PC-9 (cell line): ENCODE measurements at places on chromosomes 2 and 18.

DNA sequence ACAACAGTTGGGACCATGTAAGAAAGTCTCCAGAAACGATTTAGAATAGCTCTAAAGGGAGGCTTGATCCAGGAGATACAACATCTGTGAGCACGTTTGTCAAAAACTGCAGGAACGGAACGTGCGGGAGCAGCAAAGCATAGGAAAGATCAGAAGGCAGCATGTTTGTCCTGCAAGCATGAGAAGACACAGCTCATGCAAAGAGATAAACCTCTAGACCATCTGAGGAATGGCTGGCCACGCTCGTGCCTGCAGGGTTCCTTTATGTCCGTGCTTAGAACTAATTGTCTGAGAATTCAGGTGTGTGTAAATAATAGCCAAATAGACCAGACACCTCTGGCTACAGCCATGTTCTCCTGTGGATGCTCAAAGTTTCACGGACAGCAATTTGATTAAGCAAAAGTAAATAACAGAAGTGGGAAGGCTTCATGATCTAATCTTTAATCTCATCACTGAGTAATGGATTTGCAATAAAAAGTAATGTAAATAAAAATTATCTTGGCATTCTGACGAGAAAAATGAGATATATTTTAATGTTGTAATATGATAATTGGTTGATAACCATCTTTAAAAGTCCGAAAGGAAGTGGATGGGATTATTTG is 534.8 kb upstream of the CDH7 start:
- no peak for DNase-seq

- DNase-seq, result no peak
Observed at GRCh38 chr2:240528406-240529040, 29.3 kb downstream of the ANKMY1 start.

GRCh38 chr18:21459706-21460286 is 140.7 kb downstream of the ESCO1 start:
- no peak for DNase-seq

DNA sequence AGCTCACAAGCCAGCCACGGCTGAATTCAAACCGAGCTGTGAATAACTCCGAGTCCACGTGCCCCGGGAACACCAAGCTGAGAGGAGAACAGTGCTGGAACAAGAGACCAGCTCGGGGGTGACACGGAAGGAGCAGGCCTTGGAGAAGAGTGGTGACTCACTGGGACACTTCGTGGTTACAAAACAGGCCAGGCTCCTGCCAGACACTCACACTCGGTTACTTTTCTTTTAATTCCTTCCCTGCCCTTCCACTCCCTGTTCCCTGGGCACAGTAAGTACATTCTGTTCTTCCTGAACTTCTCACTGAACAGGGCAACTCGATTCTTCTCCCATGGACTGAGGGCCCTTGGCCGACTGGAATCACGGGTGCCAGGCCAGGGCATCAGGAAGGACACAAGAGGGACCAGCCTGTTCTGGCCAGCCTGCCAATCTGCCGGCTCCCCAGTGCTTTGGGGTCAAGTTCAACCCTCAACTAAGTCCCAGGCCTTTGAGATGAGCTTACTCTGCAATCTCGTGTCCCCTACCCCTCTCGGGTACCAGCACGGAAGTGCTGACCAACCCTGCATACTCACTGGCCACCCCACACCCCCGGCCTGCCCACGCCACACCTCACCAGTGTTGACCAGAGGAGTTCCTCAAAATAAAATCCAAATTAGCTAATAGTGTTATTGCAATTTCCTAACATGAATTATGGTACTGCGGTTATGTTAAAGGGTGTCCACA is 87.5 kb downstream of the TFCP2L1 start:
- DNase-seq, result peak; percentile 82

GRCh38 chr2:169933124-169933711 is 106.0 kb downstream of the UBR3 start:
- DNase-seq, result no peak

GRCh38 chr18:26004832-26005231 is 85.6 kb downstream of the SS18 start:
- no peak for DNase-seq

- no peak for DNase-seq
Observed at GRCh38 chr2:96866149-96866548, 3.7 kb downstream of the SEMA4C start.

- DNase-seq, result no peak
Observed at GRCh38 chr2:120204417-120204816, 18.8 kb downstream of the TMEM185B start.

DNA sequence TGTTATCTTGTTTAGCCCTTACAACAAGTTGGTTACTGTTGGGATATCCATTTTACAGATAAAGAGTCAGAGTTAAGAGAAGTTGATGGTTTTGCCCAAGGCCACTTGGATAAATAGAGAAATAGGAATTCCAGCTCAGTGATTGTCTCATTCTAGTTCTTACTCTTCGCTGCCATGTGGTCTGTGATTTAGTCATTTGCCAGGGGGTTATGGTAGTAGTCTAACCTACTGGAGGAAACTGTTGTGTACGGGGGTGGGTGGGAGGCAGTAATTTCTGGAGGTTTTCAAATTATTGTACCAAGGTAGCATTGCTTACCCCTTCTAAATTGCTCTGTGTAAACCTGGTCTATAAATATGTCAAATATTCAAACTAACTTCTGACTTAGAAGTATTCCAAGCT is 110.4 kb downstream of the MAP2 start:
- no peak for DNase-seq

GRCh38 chr2:164737612-164738081 is 104.0 kb downstream of the COBLL1 start:
- no peak for DNase-seq

DNA sequence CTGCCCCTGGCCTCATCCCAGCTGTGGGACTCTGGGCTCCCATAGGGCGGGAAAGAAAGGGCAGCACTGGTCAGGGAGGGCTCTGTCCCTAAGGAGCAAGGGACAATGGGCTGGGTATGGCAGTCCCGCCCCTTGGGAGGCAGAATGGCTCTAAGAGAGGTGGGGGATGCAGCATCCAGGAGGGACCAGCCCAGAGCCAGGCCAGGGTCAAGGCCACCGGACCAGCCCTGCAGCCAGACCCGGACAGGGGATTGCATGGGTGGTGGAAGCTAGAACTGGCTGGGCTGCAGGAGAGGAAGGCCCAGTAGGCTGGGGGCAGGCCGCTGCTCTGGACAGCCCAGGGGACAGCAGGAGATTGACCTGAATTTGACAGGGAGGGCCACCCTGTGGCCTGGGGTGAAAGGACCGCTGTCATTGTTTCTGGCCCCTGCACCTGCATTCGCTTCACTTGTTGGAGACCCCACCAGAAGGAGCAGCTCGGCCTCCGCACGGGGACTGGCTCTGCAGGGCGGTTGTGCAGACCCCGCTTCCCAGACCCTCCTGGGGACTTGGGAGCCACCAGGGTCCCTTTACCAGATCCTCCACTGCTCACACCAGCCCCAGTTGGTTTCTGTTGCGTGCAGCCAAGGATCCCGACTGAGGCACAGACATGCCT is 14.6 kb downstream of the RAMP1 start:
- DNase-seq, result no peak

DNA sequence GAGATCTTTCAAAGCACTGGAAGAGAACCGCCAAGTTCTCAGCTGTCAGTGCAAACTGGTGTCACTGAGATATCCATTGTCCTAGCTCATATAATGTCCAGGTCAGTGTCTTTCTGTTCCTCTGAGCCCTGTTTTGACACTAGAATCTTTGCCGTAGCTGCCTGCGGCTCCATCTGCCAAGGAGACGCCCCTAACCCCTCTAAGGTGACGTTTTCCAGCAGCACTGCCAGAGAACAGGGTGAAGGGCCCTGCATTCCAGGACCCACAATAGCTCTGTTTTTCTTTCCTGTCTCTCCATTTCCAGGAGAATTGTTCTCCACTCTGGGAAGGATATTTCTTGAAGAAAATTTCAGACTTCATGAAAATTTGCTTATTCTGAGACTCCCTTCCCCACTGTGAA is 181.7 kb upstream of the SLC39A10 start:
- no peak for DNase-seq

DNA sequence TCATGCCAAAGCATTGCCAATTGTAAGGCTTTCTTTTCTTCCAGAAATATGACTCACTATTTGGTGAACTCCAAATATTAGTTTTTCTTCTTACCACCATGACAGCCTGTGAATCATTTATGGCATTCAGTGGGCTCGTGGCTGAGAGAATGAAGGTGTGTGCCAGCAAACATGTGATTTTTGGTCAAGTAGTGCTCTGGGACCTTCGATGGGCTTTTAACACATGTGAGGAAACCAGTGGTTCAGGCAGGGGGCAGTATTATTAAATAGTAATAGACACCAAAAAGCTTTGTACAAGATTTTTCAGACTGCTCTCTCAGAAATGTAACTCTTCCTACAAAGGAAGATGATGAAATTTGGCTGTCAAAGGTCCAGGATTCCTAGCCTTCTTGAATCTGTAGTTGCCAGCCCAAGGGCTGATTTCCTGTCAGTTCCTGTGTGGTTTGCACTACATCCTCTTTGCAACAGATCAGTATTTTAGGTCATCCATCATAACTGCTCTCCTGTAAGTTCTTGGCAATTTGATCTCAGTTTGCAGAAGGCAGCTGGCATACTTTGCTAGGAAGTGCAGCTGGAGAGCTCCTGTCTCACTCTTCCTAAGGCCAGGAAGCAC is 64.3 kb downstream of the BABAM2 start:
- peak; percentile 96 for DNase-seq

DNA sequence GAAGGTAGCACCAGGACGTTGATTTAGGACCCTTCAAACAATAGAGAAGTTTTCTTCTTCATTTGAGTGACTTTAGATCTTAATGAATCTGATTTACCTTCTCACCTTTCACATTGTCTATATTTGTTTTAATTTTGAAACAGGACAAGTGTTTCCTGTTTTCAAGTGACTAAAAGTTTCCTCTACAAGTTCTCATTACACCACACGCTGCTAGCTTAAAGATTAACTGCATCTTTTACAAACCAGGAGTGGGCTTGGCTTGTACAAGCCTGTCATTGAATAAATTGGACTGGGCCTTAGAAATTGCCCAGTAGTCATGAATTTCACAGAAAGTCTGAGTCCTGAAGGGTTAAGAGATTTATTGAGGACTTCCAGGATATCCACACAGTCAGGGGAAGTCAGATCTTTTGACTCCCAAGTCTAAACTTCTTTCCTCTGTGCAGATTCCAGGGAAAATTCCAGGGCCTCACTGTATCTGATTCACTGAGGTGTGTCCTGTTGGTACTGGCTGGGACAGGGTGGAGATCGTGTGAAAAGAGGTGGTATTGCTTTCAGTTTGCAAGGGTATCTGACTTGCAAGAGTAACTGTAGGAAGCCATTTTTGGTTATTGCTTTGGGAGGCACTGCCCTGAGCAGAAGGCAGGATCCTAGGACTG is 3.4 kb downstream of the SGPP2 start:
- no peak for DNase-seq

DNA sequence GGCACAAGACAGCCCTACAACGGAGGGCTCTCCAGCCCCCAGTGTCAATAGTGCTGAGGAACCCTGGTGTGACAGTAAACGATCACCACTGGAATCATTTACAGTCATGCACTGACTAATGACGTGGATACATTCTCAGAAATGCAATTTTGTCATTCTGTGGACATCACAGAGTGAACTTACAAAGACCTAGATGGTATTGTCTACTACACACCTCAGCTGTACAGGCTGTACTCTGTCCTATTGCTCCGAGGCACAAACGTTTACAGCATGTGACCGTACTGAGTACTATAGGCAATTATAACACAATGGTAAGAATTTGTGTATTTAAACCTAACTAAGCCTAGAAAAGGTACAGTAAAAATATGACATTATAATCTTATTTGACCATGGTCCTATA is 67.2 kb downstream of the CD8B2 start:
- no peak for DNase-seq

- peak; percentile 44 for DNase-seq
Observed at GRCh38 chr2:88590998-88591613, 36.2 kb downstream of the EIF2AK3 start.

DNA sequence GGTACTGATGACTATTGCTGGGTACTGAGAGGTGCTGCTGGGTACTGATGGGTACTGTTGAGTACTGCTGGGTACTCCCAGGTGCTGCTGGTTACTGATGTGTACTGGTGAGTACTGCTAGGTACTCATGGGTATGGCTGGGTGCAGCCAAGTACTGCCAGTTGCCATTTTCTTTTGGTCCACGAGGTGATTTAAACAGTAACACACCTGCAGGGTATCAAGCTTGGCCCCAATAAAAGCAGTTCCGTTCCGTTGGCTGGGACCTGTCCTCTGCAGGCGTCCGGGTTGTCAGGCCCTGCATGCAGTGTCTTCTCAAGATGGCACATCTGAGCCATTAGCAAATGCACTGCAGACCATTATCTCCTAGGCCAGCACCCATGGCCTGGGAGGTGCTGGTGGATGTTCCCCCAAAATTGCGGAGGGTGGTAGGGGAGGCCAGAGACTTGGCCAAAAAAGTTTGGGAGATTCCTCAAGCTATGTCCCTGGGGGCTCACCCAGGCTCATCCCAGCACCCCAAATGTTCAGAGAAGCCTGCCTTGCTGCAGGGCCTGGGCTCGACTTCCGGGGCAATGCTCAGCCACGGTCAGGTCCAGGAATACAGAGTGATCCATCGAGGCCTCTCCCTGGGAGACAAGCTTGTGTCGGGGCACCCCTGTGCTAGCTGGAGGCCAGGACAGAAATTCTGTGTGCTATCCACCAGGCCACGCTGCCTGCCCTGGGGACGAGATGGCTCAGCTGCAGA is 165.2 kb downstream of the TWIST2 start:
- DNase-seq, result no peak

DNA sequence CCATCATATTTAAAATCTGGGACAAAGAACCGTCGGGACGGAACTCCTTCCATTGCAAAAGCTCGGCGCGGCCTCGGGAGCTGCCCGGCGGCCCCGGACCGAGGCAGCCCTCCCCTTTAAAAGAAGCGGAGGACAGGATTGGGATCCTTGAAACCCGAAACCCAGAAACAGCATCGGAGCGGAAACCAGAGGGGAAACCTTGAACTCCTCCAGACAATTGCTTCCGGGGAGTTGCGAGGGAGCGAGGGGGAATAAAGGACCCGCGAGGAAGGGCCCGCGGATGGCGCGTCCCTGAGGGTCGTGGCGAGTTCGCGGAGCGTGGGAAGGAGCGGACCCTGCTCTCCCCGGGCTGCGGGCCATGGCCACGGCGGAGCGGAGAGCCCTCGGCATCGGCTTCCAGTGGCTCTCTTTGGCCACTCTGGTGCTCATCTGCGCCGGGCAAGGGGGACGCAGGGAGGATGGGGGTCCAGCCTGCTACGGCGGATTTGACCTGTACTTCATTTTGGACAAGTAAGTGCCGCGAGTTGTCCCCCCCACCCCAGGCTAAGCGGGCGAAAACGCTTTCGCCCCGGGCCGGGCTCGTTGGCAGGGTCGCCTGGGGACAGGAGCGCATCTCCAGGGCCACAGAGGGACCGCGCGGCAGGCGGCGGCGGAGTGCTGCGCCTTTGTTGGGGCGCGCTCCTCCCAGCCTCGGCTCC is at the start of gene ANTXR1:
ANTXR1 (plus strand) TSS at position 38 of the 698 bp plus-strand sequence; CDS start at position 359, 321 bp downstream.
- DNase-seq, result peak; percentile 63

- no peak for DNase-seq
Observed at GRCh38 chr2:152468899-152469692, 134.1 kb downstream of the FMNL2 start.

GRCh38 chr2:171595456-171595855 is 73.2 kb downstream of the CYBRD1 start:
- DNase-seq, result no peak

DNA sequence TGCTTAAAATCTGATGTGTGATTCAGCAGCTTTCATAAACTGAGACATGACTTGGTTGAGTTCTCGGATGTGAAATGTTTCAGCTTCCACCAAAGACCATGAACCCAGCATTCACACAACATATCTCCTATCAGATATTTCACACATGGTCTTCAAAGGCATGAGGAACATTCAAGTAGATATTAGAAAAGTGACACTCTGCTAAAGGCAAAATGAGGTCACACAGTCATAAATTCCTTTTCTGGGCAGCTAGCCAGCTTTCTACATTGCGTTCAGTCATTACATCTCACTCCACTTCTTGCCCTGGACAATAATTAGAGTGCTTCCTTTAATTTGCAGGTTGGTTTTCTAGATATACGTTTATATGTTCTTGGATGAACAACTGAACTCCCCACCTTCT is 96.7 kb downstream of the GAREM1 start:
- DNase-seq, result peak; percentile 32
